ENCODE measurements at places on chromosomes 16 and 17.

DNA sequence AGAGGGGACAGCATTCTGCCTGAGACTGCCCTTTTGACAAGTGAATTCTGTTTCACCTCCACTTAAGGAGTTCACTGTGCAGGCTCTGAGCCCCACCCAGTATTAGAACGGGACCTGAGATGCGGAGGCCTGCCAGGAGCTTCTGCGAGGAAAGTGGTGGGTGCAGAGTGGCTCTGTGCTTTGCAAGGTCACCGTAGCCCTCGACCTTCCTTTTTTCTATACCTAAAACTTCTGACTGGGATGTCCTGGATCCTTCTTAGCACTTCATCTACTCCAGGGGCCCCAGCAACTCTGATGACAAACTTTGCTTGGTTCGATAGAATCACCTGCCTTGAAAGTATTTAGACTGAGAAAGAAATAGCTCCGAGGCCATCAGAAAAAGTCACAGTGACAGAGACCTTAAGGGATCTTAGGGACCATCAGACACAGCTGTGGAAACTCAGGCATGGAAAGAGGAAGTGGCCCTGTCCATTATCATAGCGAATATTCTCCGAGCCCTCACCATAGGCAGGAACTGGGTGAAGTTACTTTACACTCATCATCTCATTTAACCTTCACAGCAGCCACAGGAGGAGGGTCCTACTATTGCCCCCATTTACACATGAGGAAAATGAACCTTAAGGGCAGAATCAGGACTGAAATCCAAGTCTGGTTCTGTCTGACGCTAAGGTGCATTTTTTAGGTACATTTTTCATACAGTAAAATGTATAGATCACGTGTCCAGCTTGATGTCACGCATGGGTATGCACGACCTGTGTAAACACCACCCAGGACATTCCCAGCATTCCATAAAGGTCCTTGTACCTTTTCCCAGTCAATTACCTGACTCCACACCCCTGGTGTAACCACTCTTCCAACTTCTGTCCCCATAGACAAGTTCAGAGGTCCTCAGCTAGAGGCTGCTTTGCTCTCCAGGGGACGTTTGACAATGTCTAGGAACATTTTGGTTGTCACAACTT is 676 bp upstream of the KRT13 start:
- no peak for DNase-seq

DNA sequence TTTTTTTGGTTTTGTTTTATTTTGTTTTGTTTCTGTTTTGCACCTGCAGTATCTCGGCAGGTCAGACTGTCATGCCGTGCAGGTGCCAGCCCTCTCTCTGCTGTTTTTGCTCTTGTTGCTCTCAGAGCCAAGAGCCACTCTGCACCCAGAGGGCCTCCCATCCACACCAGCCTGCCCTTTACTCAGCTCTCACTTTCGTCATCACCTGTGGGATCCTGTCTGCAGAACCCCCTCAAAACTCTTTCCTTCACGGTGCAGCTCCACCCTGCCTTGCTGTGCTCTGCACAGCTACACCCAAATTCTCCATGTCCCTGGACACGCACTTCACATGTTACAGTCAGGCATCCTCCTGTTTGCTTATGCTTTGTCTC is 2.6 kb downstream of the AOC3 start:
- DNase-seq: no peak

GRCh38 chr16:35711958-35712357 is 2252.5 kb downstream of the TP53TG3F start:
- no peak for DNase-seq

DNA sequence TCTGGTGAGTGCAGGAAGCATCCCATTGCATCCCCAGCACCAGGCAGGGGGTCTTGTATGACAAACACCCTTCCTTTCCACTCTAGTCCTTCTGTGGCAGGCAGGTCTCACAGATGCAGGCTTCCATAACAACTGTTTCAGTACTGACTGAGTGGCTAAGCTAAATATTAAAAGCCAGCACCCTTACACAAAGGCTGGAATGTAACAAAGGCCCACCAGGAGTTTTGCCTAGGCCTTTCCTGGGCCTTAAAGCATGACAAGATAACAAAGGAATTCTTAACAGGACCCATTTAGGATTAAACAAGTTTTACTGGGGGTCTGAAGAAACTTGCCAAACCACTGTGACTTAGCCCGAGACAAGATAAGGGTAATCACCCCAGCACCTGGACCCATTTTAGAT is 228.9 kb upstream of the RPL38 start:
- DNase-seq: no peak

GRCh38 chr17:76004750-76005262 is 4.2 kb downstream of the CDK3 start:
- DNase-seq: no peak

- no peak for DNase-seq
These were observed 417.0 kb upstream of the PSMD7 start for GRCh38 chr16:73879621-73880020.

Measured in LoVo (cell line).